Hypothalamus (tissue), 51 donors: ENCODE measurements at places on chromosomes 3 and 15.
A peak's percentile ranks its signal among the peaks of the same experiment; 100 is the strongest.

DNA sequence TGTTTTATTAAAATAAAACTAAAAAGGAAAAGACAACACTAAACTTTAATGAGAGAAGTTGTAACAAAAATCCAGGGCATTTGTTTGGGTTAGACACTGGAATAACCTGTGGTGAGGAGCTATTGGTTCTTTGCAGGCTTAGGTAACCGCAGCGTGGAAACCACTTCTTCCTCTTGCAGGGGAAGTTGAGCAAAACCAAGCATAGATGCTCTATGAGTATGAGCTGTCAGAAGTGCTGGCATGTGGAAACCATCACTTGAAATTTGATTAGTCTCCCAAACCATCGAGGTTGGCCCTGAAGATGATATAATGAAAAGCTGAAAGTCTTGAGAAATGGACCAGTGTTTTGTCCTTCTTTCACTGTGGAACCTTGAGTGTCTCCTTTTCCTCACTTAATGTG lies 127.1 kb upstream of the RBMS3 start:
- no peak for DNase-seq

DNA sequence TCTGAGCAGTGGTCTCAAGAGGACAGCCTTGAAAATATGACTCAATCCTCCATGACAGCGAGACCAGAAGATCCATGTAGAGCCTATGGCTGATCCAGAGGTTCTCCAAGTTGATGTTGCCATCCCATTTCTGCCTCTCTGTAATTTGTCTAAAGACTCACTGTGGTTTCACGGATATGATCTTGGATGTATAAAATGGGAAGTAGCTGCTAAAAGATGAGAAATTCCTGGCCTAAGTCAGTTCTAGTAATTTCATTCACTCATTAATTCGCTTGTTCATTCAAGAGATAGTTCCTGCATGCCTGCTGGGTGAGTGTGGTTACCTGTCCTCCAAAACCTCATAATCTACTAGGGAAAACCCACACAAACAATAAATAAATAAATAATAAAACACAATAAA lies 145.9 kb downstream of the TNIK start:
- DNase-seq = no peak

DNA sequence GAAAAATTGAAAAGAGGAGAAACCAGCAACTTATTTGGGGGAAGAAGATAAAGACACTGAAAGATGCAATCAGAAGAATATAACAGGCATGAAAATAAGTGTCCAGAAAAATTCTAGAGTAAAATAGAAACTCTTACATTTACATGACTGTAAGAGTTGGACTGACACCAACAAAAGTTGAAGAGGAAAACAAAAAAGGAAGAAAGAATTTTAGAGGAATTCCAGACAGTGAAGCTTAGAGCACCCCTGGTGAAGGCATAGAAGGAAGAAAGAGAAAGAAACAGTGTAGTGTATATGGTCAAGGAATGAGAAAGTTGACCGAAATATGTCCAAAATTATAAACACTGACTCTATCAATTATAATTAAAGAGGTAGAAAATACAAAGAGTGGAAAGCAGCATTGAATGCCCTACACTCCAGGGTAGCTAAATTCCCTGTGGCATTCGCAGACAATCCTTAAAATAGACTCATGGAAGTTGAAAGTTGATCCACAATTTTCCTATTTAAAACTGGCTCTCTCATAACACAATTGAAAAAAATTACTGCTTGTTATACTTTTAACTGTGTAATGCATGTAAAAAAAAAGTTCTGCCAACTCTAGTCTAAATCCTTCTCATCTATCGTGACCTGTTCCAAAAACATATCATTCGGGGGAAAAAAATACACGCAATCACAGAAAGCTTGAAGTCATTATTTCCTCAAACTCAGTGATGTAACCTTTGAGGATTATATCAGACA lies 102.6 kb upstream of the ABI3BP start:
- no peak for DNase-seq

DNA sequence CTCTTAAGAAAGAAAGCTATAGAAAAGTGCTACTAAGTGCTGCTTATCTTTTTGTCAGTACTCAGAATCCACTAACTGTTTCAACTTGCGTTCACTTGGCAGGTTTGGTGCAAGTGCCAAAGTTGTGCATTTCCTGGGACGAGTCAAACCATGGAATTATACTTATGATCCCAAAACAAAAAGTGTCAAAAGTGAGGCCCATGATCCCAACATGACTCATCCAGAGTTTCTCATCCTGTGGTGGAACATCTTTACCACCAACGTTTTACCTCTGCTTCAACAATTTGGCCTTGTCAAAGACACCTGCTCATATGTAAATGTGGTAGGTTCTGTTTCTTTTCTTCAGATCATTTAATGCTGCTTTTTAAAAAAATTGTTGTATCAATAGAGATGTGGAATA lies 32.6 kb downstream of the GYG1 start:
- no peak for DNase-seq

DNA sequence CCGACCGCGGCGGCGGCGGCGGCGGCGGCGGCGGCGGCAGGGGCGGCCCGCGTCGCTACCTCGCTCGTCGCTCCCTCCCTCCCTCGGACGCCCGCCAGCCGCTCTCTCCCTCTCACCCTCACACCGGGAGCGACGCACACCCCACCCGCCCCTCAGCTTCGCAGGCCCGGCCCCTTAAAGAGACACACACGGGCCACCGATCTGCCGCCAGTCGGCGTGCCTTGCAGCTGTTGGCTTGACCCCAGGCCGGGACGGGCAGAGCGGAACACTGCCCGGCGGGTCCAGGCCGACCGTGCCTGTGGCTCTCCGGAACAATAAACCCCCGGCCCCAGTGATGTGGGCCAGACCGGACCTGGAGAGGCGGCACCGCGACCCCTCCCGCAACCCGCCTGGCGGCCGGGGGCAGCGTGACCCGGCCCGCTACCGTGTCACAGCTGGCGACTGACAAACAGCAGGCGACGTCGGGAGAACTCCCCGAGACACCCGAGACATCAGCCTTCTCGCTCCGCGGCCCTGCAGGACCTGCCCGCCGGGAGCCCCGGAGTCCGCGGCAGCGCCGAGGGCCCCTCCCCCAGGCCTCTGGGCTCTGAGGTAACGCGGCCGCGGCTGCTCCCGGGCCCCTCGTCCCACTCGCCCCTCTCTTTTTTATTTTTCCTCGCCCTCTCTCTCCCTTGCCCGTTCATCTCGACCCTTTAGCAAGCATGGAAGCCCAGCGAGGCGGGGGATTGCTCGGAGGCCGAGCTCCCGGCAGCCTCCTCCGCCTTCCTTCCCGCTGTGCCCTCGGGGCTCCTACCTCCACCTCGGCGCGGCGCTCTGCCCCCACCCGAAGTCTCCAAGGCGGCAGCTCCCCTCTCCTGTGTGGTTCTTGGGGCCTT lies at the start of gene SETD2:
Gene SETD2 (minus strand): TSS at position 107 of the 875 bp plus-strand sequence. CDS start 189 bp downstream, outside the sequence.
- DNase-seq = peak; percentile 84

GRCh38 chr3:13158408-13158807 lies 85.2 kb upstream of the IQSEC1 start:
- DNase-seq = no peak

DNA sequence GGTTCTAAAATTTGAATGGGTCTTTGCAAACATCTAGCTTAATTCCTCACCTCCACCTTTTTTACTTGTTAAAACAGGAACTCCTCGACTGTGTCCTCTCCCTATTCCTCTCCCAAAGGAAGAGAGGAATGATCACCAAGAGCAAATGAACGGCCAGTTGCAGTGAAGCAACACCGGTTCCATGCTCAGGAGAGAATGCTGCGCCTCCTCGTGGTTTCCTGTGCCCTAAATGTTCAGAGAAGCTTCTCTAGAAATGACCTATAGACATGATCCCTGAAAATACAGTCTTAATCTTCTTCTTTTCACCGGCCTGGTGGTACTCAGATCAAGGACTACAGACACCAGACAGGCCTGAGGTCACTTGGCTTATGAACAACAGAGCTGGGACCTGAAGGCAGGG lies 65.1 kb upstream of the GUCA1C start:
- no peak for DNase-seq

GRCh38 chr15:85748176-85748575 lies 46.5 kb downstream of the KLHL25 start:
- no peak for DNase-seq

DNA sequence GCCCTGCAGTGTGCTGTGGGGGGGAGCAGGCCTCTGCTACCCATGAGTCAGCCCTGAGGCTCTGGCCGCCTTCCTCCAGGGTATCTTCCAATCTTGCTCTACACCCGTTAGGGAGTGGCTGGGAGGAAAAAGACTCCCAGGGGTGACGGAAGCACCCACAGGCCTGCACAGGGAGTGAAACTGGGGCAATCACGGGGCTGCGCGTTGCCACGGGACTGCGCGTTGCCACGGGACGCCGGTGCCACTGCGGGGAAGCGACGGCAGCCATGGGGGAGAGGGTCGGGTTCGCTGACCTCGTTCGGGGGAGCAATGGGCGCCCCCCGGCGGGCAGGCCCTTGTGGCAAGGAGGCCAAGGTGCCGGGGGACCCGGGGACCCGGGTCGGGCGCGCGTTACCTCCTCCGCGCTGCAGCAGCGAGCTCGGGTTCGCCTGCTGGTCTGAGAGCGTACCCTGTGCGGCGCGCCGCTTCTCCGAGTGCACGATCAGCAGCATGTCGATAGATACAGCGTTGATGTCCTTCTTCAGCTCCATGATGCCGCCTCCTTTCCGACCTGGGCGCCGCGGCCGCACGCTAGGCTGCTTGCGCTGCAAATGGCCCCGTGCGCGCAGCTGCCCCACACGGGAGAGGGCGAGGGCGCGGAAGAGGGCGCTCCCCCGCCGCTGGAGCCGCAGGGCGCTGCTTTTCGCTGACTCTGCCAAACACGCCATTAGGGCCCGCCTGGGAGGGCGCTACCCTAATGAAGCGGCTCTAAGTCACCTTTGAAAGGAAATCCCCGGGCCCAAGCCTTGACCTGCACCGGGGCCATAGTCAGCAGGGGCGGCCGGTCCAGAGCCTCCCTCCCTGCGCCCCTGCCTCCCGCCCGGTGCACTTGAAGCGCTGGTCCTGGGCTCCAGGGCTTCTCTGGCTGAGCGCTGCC lies at the start of gene KY:
Gene KY (minus strand): TSS at position 592 of the 916 bp plus-strand sequence. CDS start 62 bp downstream, at position 530.
- DNase-seq = peak; percentile 69

DNA sequence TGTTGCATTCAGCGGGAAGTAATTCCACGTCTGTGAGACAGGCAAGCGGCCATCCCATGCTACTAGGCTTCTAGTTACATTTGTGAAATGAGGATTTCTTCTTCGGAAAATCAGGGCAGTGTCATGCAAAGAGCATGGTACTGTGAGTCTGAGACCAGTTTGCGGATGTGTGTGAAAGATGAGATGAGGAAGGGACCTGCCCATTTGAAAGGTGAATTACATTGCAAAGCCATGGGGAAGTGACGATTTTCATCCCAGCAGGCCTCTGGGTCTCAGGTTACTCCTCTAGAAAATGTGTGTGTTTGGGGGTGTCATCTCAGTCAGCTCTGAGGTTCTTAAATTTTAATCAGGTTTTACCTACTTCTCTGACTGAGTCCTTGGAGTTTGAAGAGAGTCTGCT lies 16.1 kb downstream of the TLE3 start:
- no peak for DNase-seq

DNA sequence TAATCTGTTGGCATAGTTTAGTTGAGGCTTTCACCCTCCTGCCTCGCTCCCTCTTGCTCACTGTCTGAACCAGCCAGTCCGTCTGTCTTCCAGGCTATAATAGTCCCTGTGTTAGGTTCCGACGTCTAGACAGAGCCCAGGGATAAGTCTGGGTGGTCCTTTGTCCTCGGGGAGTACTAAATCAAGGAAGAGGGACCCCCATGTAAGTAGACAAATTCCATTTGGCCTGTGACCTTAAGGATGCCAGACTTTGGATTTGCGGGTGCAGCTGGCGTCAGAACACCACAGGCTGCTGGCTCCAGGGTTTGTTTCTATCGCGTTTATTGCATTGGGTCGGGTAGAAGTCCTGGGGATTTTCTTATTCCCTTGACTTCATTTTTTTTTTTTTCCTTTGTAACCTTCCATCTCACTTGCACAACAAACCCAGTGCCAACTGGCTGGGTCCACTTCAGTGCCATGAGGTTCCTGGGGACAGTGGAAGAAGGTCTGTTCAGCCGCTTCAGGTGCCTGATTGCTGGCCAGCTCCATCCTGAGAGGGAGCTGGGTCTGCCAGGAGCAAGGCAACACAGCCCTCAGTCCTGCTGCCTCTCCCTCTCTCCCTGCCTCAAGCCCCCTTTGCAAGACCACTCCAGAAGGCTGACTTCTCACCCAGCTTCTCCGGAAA lies 95.4 kb upstream of the KLHL25 start:
- no peak for DNase-seq

DNA sequence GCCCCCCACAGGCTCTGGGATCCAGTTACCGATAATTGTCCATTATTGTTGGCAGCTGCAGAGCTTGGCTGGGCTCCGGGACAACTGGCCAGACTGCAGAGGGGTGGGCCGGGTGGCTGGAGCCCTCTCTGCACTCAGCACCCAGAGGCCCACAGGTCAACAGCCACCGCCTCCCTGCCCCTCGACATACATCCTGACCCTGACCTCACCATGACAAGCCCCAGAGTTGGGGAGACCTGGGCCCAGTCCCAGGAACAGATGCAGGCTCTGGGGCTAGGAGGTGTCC lies 22.4 kb downstream of the PTH1R start:
- DNase-seq = no peak

GRCh38 chr15:39171944-39172368 lies 408.9 kb upstream of the THBS1 start:
- DNase-seq = peak; percentile 46

- no peak for DNase-seq
These were observed 181.7 kb downstream of the TCF12 start for GRCh38 chr15:57100136-57100539.

DNA sequence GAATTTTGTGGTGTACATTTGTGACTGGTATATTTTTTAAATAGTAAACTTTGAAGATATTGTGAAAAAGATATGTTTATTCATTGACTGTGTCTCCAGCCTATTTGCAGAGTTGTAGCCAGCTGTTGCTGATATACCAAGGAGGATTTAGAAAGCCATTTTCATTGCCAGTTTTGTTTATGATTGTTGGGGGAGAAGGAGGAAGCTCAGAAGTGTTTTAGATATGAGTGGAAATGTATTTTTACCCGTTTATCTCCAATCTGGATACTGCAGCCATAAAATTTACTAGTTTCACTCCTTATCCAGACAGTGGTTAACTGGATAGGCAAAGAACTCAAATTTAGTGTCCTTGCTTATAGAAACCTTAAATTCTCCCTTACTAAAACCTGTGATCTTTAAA lies 18.8 kb downstream of the ATP11B start:
- no peak for DNase-seq

- DNase-seq = no peak
These were observed 380.6 kb downstream of the CTNNB1 start for GRCh38 chr3:41579861-41580260.

- DNase-seq = no peak
These were observed 84.3 kb downstream of the RPLP1 start for GRCh38 chr15:69536726-69537512.

DNA sequence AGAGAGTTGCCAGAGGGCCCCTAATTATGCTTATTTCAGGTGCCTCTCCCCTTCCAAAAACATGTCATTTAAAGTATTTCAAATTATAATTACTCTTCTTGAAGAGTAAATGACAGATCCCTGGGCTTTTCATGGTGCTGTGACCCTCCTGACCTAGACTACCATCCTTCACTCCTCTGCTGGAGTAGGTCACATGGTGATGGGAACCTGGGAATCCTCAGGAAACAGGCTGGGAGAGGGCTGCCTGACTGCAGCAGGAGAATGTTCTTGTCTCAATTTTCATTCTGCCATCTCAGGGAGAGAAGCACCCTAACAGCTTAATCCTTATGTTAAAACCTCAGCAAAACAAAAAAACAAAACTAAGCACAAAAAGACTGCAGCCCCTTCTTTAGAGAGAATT lies 24.6 kb downstream of the PGBD4 start:
- DNase-seq = no peak

GRCh38 chr3:62982795-62983455 lies 107.7 kb upstream of the CADPS start:
- DNase-seq = no peak
